ENCODE measurements at places on chromosomes 1 and 21.

DNA sequence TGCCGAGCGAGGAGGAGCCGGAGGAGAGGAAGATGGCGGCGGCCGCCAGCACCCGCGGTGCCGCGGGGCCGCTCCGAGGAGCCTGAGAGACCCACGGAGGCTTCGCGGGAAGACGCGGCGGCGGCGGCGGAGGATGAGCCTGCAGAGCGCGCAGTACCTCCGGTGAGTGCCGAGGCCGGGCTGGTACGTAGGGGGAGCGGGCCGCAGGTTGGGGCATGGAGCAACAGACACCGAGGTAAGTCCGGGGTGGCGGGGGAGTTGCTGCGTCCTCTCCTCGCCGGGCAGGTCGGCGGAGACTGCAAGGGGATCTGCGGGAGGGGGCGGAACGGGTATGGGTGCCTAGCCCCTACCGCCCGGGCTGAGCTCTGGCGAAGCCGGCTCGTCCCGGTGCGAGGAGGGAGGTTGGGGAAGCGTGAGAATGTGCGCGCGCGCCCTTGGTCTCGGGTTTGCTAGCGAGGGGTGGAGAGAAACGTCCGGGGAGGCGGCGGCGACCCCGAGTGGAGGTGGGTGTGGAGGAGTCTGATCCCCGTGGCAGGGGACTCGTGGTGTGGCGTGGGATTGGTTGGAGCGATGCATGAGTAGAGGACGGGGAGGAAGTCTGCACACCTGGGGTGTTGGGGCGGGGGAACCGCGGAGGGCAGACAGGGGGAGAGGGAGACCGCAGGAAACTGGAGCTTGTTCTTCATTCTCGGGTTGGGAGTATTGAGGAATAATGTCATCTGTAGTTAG, at the start of gene SMG7:
TSS of gene SMG7 (plus strand) at position 12 of the 729 bp plus-strand sequence. CDS start at position 134, 122 bp downstream.
- no peak for DNase-seq

GRCh38 chr1:201457508-201457960, 11.5 kb downstream of the PHLDA3 start:
- DNase-seq, result no peak

DNA sequence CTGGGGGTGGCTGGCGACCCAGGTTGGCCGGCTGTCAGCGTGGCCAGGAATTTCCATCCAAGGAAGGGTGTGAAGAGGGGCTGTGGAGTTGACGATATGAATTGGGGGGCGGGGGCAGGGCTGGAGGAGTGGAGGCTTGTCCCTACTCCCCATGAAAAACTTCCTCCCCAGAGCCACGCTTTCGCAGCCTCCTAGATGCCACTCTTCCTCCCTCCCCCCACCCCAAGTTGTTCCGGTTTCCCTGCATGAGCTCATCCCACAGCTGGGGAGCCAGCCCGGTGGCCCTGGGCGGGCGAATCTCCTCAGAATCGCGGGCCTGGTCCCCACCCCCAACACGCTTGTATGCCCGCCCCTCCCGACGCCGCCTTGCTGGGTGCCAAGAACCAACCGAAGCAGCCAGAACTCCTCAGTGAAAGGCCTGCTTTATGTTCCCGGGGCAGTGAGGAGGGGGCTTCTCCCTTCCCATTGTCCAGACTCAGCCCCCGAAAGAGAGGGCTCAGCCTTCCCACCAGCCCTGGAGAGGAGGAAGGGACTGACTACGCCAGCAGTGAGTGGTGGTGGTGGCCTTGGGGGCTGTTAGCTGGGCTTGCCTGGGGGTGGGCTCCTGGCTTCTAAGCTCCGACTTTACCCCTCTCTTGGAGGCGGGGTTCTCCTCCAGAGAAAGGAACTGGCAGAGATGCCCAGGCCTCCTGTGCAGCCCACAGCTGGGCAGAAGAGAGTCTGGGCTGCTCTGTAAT, 1.8 kb upstream of the CSMD2 start:
- no peak for DNase-seq

- no peak for DNase-seq
Measured at GRCh38 chr1:21651214-21652042, 17.7 kb downstream of the RAP1GAP start.

DNA sequence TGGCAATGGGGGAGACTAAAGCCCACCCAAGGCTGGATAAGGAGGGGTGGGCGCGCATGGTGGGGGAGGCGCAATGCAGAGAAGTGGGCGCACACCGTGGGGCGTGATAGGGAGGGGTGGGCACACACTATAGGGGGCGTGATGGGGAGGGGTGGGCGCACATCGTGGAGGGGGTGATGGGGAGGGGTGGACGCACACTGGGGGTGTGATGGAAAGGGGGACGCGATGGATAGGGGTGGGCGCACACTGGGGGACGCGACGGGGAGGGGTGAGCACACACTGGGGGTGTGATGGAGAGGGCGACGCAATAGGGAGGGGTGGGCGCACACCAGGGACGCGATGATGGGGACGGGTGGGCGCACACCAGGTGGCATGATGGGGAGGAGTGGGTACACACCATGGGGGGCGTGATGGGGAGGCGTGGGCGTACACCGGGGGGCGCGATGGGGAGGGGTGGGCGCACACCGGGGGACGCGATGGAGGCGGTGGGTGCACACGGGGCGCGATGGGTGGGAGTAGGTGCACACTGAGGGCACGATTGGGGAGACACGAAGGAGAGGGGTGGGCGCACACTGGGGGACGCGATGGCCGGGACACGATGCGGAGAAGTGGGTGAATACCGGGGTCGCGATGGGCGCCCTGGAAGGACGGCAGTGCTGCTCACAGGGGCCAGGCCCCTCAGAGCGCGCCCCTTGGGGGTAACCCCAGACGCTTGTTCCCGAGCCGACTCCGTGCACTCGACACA, 929 bp downstream of the SUMO3 start:
- DNase-seq, result no peak

DNA sequence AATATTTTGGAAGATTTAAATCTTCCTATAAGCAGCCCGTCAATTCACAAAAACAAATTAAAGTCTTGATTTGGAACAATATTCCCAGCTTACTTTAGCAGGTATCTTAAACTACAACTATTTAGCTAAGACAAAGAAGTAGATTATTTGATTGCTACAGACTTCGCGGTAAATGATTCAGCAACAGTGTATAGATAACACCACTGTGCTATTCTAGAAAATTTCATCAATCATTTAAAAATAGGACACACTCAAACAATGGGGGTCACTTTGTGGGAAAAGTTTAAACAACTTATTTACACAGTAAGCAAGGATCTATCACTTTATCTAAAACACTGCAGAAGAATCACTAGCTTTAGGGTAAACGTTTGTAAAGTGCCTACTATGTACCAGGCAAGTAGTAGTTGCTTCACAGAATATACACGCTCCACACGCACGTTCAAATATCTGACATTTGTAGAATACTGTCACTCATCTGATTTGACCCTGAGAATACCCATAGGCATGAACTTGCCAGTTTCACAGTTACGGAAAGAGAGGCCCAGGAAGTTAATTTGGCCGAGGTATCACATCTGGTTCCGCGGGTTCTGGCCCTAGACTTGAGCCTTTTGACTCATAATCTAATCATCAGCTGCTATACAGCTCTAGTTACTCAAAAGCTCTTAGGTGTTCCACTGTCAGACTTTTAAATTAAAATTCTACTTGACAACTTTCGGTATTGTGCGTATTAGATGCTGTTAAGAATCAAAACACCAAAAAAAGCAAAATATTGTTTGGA, 876 bp downstream of the DENND2C start:
- DNase-seq, result no peak
